Left cardiac atrium (tissue), 4 donors: ENCODE measurements at places on chromosomes 16 and 17. TPM values are rescaled to one million over a fixed set of nuclear protein-coding genes. Genes with fewer than 3 reads are reported as not detected.

DNA sequence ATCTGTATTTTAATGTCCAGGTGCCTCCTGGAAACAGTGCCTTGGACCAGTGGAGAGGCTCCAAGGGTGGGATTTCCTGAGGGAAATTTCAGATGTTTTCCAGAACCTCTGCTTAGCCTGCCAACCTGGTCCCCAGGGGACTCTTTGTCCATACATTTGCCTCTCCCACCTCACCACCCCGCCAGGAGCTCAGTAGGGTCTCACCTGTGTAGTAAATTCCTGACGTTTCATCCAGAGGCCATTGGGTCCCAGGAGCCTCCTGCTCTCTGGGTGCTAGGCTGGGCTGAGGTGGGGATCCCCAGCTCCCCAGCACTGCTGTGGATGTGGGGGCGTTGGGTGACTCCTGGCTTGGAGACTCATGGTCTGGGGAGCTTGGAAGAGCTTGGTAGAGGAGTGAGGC, 2.7 kb downstream of the NLRP1 start:
- DNase-seq, result no peak

DNA sequence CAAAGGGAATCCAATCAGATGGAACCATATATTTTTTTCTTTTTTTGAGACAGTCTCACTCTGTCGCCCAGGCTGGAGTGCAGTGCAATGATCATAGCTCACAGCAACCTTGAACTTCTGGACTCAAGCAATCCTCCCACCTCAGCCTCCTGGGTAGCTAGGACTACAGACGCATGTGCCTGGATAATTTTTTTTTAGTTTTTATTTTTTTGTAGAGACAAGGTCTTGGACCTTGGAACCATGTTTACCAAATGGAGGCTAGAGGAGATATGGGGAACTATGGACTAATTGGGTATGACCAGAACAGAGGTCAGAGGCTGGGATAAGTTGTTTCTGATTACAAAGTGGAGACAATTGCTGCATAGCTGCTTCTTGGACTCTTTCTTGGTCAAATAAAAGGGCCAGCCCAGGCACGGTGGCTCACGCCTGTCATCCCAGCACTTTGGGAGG, 41.2 kb upstream of the ADCY9 start:
- DNase-seq, result no peak

DNA sequence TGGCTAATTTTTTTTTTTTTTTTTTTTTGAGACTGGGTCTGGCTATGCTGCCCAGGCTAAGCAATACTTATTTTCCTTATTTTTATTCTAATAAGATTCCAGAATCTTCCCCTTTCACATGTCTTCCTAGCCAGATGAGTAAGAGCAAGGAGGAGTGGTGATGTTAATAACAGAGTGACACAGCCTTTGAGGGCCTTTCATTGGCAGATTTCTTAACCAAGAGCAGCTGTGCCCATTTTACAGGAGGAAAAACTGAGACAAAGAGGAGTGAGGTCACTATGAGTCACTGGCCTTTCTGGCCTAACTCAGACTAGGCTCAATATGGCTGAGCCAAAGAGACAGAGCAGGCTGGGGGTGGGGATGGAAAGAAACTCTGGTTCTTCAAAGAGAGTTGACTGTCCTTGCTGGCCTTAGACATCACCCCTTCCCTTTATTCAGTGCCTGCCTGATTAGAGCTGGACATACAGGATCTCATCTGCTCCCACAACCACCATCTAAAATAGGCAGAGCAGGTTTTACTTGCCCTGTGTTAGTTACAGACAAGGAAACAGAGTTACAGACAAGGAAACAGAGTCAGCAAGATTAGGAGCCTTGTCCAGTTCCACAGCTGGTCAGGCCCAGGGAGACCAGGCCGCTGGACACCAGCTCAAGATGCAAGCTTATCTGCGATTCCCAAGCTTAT, 50.0 kb upstream of the TOB1 start:
- no peak for DNase-seq

DNA sequence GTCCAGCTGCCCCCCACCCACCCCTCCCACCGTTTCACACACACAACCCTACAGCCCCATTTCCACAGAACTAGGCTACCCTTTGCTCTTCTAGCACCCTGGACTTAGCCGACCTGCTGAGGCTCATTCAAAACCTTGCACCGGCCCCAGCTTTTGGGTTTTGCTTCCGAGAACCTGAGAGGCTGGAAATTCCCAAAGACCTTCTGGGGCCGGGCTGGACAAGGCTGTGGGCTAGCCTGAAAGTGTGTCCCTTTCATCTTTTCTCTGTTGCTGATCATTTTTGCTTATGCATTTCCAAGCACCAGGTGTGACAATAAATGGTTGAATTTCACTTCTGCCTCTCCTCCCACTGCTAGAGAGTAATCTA, 139.0 kb downstream of the DNAH9 start:
- DNase-seq, result no peak

GRCh38 chr17:82076018-82076784, 10.6 kb upstream of the DUS1L start:
- DNase-seq, result no peak

- DNase-seq, result no peak
Measured at GRCh38 chr16:10466313-10466712, 80.5 kb downstream of the ATF7IP2 start.

DNA sequence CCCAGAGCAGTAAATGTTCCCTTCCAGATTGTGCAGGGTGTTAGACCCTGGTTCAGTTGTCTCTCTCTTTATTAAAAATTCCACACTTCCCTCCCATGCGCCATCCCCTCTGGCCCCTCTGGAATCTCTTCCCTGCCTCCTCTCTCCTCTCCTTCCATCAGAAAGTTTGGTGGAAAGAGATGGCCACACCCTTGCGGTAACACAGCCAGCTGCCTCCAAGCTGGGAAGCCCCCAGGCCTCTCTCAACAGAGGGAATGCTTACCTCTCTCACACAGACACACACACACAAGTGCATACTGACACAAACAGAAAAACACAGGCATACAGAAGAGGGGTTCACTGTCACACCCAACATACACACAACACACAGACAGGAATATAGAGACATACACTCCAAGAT, 220.5 kb downstream of the C16orf78 start:
- no peak for DNase-seq

DNA sequence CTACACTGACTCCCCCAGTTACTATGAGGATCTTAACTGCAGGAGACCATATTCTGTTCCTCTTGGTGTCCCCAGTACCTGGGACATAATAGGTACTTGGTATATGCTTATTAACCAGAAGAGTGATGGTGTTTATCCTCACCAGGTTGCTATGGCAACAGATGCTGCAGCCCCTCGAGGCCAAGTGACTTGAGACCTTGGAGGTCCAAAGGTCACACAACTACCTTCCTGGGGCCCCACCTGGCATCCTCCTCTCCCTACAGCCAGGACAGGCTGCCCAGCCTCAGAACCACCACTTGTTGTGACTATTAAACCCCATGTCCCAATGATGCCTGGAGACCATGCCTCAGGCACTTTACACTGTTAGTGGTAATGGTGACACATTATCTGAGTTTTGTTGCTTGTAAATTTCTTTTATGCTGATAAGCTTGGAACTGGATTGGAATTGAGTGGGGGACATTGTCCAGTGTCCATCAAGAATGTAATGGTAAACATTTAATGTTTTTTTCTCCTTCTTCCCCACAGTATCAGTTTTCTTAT, 189.4 kb downstream of the CCDC182 start:
- DNase-seq, result no peak

DNA sequence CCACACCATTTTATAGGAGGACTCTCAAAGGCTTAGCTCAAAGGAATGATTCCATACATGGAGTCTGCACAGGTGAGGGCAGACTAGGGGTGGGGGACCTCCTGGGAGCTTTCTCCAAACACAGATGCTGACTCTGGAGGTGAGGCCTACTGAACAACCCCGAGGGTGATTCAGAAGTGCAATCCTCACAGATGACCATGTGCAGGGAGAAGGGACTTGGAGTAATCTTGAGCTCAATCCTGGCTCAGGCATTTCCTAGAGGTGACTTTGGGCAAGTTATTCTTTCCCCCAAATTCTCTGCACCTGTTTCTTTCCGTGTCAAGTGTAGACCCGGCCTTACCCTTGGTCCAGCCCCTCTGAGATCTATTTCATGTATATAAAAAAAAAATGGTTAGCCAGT, 401.5 kb downstream of the SLC39A11 start:
- no peak for DNase-seq

- no peak for DNase-seq
Measured at GRCh38 chr17:10463402-10463801, 6.0 kb downstream of the MYH4 start.

DNA sequence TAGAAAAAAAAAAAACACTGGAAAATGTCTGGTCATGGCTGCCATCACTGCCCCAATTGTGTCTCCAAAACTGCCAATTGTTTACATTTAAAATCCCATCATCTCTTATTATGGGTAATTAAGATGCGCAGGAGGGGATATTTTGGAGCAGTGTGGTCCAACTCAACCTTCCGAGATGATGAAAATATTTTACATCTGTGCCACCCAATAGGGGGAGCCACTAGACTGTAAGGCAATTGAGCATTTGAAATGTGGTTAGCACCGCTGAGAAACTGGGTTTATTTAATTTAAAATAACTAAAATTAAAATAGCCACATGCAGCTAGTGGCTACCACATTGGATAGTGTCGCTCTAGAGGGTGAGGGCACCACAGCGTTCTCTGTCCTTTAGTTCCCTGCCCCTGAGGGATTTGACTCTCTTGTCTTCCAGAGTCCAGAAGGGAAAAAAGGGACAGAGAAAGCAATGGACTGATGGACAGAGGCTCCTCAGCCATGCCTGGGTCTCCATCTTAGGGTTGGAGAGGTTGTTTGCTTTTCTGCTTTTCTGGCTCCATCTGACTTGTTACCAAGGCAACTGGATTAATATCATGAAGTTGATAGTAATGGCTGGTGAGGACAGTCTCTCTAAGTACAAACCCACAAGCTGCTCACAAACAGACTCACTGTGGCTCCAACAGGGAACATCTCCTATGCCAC, 3.5 kb downstream of the MPO start:
- DNase-seq, result no peak

DNA sequence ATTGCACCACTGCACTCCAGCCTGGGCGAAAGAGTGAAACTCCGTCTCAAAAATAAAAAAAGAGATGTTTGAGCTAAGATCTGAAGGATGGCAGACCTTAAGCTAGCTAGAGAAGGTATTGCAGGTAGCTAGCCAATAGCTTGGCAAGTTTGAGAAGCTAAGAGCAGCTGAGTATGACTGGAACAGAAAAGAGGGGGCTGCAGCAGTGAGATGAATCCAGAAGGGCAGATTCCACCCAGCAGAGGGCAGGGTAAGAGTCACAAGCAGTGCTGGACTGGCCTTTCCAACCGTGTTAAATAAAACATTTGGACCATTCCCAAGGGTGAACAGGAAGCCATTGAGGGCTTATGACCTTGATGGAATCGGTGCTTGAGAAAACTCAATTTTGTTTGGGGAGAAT, 5.7 kb upstream of the PHAF1 start:
- DNase-seq, result no peak

The GCGR gene
- not detected for total RNA-seq

The PDILT gene
- not detected for total RNA-seq

The CCL16 gene
- total RNA-seq, result 0.27 TPM

The CCL3 gene
- total RNA-seq, result 0.82 TPM

The SLC38A8 gene
- total RNA-seq, result not detected
